ENCODE measurements at places on chromosomes 3 and 15.

DNA sequence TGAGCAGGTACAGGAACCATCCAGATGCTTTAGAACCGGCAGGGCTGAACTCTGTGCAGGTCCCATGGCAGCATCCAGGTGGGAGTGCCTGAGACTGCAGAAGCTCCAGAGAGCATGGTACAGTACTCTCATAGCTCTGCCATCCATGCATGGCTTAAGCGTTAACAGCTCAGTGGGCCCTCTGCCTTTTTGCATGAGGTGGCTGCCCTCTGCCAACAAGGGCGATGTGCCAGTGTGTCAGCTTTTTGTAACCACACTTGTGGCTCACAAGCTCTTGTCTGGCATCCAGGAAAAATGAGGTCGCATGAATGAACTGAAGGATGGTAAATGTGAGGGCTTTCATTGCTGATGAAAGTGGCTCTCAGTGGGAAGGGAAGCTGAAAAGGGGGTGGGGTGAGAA, 950.1 kb downstream of the DIPK2A start:
- no peak for DNase-seq

GRCh38 chr3:77247061-77247460, 207.2 kb downstream of the ROBO2 start:
- no peak for DNase-seq

- DNase-seq = no peak
Observed at GRCh38 chr3:170982733-170983132, 43.8 kb downstream of the SLC2A2 start.

DNA sequence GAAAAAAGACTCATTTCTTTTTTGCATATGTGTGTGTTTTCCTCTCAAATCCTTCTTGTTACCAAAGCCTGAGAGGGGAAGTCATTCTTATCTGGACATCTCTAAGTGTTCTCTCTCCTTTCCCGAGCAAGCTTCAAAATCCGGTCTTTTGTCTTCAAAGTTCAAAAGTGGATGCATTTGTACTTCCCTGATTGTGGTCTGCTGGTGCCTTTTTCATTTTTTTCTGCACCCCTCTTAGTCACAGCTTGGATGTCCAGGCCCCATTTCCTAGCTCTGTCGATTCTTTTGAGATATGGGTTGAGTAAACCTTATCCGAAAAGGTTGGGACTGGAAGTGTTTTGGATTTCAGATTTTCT, 34.8 kb downstream of the EHD4 start:
- no peak for DNase-seq

DNA sequence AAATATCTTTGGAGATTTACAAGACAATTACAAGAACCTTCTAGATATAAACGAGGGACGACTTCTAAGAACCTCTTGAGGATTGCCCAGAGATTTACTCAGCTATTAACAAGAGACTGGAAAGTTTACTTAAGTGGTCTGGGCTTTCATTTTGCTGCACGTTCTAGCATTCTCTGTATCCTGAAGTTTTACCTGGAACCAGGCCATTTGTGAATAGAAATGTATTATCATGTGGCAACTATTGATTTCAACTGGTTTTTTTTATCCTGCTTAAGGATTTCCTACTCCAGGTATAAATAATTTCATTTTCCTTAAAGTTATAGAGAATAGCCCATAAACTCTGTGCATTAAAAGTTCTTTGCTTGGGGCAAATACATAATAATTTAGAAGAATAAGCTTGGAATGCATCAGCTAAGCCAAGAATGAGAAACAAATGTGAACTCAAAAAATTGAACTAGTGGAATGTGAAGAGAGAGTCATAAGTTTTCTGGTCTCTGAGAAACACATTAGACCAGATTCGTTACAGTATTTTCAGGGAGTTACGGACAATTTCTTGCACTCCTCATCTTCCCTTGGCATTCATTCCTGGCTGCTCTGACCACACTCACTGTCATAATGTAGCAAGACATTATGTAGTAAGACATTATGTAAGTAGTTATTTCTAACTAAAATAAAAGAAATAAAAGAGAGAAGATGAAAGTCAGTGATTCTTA, 1.3 kb downstream of the AQP9 start:
- DNase-seq = no peak

DNA sequence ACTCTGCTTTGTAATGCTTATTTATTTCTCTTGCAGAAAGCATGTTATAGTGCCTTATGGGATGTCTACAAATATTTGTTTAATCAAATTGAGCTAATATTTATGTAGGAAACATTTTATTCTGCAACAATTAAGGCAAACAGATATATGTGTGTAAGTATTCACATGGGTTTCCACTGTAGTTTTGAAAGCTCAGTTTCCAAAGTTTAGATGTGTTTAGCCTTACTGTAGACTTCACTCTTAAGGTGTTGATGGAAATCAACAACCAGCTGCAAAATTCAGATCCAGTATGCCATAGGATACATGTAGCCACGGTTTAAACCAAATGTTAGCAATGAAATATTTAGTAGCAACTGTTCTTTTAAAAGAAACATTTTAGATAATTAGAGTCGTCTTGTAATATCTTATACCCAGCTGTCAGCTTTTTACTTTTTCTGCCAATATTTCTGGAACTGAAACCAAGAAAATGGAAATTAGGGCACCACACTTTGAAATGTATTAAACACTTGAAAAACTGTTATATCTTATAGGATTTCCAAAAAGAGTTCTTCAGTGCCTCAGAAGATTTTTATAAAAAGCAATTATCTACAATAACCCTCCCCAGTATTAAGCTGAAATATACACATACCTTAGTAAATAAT, 18.5 kb downstream of the PIK3CA start:
- no peak for DNase-seq

GRCh38 chr15:44620081-44620480, 43.4 kb downstream of the SPG11 start:
- DNase-seq = no peak

- DNase-seq = no peak
Observed at GRCh38 chr15:74482661-74483060, 21.7 kb upstream of the UBL7 start.

DNA sequence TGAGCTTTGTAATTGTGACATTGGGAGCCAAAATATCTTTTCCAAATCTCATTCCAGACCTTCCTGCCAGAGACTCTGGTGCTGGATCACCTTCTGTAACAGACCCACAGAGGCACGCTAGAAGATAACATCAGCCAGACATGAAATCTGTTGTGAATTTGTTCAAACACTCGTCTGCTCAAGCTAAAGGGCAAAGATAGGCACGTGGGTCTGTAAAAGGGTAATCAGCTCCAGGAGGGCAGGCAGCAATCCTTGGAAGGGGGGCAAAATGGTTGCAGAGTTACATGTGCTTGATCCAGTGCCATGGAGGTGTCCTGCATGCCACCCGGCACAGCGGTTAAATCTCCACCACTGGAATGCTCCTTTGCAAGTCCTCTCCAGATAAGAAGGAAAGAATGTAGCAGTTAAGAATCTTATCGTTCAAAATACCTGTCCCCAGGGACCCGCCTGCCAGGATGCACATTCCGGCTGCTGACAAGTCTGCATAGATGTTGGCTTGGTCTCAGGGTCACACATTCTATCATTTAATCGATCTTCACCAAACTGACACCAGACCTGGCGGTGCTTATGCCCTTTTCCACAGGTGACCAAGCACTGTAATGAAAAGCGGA, 74.8 kb downstream of the ADAMTS9 start:
- no peak for DNase-seq

- DNase-seq = no peak
Observed at GRCh38 chr3:197854596-197855343, 63.7 kb downstream of the LRCH3 start.

GRCh38 chr3:164533275-164533674, 545.0 kb downstream of the SI start:
- no peak for DNase-seq

GRCh38 chr3:144259267-144259666, 287.6 kb downstream of the DIPK2A start:
- DNase-seq = no peak

- no peak for DNase-seq
Observed at GRCh38 chr3:46372492-46373359, 2.0 kb downstream of the CCR5 start.

GRCh38 chr15:76575274-76575673, 238.7 kb downstream of the ISL2 start:
- no peak for DNase-seq

DNA sequence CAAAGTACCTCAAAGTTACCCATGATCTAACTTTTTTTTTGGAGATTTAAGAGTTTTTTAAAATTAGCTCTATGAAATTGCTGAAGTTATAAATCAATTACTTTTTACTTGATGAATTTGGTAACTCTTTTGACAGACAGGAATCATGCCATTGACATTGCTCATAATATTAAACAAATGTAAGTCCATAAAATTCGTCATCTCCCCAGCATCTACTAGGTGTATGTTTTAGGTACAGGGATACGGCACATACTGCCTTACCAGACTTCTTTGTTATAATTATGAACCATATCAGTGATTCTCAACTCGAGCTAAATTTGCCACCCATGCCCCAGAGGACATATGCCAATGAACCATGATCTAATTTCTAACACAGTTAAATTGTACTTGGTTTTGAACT, 247.5 kb upstream of the TGFBR2 start:
- no peak for DNase-seq

DNA sequence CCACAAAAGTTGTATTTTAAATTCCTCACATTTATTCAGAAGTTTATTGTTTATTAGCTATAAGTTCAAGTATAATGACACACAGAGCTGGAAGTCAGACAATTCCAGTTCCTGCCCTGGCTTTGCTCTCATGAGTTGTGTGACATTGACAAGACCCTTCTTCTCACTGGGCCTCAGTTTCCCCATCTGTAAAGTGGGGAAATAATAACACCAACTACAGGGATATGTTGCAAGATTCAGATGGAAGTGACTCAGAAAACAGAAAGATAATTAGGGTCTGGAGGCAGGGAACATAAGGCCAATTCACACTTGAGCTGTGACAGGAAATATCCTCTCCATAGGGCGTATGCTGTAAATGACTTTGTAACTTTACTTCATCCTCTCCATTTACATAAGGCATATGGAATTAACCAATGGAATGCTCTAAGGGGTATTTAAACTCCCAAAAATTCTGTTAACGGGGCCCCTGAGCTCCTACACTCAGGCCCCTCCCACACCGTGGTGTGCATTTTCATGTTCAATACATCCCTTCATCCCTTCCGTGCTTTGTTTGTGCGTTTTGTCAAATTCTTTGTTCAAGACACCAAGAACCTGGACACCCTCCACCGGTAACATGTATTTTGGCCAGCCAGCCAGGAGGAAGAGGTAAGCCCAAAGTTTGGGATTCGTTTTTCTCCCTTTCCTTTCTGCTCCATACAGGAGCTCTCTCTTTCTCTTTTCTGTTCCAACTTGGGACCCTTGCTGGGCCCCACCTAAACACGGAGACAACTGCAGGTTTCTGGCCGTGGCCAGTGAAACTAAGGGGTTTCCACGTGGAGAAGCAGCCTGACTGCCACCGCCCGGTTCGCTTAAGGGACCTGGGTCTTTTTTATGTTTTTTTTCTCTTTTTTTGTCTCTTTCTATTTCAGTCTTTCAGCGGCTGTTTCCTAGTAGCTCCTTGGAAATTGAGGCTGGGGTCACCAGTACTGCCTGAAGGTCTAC, 16.9 kb downstream of the CYP11A1 start:
- no peak for DNase-seq

GRCh38 chr15:41561104-41561776, 2.2 kb downstream of the TYRO3 start:
- DNase-seq = no peak

- no peak for DNase-seq
Observed at GRCh38 chr15:94255540-94255939, 24.2 kb downstream of the MCTP2 start.

DNA sequence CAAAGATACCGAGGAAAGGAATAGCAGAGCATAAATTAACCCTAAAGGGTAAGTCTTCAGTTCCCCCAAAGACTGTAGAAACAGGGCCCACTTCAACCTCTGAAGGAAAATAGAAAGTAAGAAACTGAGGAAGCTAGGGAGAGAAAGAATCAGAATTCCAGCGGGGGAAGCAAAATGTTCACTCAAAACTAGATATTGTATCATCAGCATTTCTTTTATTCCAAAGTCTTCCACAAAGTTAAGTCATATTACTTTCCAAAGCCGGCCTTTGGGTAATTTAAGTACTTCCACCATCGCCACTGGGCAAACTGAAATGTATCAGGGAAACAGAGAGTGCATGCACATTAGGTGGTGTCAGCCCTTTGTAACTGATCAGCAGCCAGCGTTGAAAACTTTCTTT, 88.3 kb downstream of the RSL24D1 start:
- no peak for DNase-seq

DNA sequence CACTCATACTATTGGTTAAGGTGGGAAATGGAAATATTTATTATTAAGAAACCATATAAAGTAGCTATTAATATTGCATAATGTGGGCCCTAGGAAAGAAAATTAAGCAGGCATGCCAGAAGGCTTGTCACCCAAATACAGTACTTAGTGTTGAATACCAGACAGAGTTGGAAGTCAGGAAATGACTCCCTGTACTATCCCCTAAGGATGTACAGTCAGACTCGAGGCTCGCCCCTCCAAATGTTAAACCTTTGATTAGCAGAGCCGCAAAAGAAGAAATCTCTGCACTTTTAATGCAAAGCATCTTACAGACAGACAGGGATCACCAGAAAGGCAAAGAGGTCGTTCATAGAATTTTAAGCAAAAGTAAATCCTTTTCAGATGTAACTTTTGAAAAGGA, 11.3 kb upstream of the RBSN start:
- no peak for DNase-seq

- no peak for DNase-seq
Observed at GRCh38 chr3:123733341-123733740, 148.5 kb upstream of the HACD2 start.

DNA sequence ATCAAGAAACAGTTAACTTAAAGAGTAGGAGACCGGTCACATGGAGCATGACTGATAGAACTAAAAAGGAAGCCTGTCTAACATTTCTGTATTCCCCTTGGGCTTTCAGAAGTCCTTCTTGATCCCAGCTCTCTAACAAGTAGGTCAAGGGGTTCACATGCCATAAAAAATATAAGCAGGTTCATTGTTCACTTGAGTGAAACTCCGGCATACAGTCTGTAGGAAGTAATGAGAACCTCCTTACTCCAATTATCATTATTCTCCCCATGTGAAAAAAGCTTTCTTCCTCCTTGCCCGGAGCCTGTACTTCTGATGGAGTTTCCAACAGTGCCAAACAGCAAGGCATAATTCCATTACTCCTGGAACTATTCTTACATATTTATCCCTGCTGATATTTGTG, 242.8 kb upstream of the CNTN4 start:
- no peak for DNase-seq

- DNase-seq = no peak
Observed at GRCh38 chr15:95857758-95858157, 472.7 kb upstream of the NR2F2 start.

- no peak for DNase-seq
Observed at GRCh38 chr15:75666823-75667501, 19.2 kb downstream of the SNX33 start.
